ENCODE measurements at places on chromosomes 12 and 14. TPM values are rescaled to one million over a fixed set of nuclear protein-coding genes. Genes with fewer than 3 reads are reported as not detected.

The MSRB3 gene
- total RNA-seq: 31.7 TPM

The TAS2R9 gene
- not detected for total RNA-seq

DNA sequence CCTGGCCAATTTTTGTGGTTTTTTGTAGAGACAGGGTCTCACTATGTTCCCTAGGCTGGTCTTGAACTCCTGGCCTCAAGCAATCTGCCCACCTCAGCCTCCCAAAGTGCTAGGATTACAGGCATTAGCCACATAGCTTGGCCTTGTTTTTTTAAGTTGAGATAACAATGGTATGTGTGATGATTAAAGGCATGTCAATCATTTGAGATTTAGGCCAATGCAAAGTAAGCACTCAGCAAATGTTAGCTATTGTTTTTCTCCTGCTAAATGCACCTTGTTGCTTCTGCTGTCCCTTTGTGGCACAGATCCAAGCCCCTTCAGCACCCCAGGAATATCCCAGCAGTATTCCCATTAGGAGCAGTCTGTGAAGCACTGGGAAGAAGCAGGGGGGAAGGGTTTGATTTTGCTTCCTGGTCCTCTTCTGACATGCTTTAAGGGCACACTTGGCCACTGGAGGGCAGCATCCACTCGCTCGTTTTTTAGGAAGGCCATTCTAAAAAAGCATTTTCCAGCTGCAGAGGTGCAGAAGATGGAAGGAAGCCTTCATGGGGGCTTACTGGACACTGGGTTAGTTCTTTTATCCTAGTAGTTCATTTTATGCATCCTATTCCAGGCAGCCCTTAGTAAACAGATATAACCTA, 70.2 kb upstream of the ZFP36L1 start:
- peak; percentile 81 for DNase-seq

GRCh38 chr14:77843195-77843594, 43.3 kb downstream of the ADCK1 start:
- no peak for DNase-seq

- peak; percentile 48 for DNase-seq
These were observed at the start of gene IKZF4 for GRCh38 chr12:56020423-56021184. TSS of gene IKZF4 (plus strand) at chr12:56021043. CDS start at chr12:56021494, 451 bp downstream.

DNA sequence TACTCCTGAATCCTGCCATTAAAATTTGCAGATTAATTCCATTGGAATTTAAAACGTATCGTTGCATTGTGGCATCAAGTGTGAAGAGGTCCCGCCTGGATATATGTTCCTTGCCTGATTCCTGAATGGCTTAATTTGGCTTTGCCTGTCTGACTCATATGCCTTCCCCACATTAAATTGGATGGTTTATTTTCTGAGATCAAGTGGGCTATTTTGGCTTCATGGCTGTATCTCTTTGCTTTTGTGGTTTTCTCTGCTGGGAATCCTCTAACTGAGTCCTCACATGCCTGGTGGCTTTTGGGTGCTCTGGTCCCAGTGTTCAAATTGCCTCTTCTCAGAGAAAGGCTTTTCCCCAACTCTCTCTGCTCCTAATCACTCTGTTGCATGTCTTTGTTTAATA, 127.9 kb upstream of the DYRK2 start:
- no peak for DNase-seq
